ENCODE measurements at places on chromosomes 13 and 19. TPM values are rescaled to one million over a fixed set of nuclear protein-coding genes. Genes with fewer than 3 reads are reported as not detected.

PSG2 gene
- not detected for total RNA-seq

GPC5 gene
- not detected for total RNA-seq

DNA sequence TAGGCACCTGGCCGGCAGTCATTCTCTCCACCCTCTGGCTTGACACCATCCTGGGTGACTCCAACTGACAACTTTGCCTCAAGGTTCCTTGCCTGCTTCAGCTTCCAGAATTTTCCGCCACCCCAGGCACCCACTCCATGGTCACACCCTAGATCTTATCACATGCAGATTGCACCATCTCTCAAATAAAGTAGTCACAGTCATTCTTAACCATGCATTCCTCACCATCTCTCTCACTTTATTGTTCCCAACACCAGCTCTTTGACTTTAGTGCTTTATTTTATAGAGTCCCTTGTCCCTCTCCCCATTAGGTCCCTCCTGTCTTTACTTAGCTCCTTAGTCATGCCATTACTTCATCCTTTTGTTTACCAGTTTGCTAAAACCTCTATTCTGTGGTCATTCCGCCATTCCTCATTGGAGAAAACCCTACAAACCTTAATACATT, 351.7 kb downstream of the SPRY2 start:
- H3K4me1 ChIP-seq: no peaks in the 10 kb centered on the region
- H3K36me3 ChIP-seq: no peaks in the 10 kb centered on the region
- DNase-seq: no peak
- no peaks in the 10 kb centered on the region for H3K27me3 ChIP-seq

DNA sequence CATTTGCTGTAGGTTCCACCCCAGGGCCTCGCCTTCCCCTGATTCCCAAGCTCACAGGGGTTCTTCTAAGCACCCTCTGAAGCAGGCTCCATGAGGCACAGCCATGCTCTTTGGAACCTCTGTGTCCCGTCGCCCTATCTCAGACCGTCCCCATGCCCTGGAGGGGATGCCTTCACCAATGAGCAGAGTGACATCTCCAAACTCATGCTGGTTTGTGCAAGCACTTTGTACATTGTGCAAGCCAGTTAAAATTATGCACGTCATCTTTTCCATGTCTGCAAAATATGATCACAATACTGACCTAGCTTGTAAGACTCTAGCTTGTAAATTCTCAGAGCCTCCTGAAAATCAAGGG, 46.5 kb upstream of the RAP2A start:
- H3K4me3 ChIP-seq: peak overlapping the region; percentile 28
- H3K4me1 ChIP-seq: peaks cover 21% of the 10 kb centered on the region
- peaks cover 12% of the 10 kb centered on the region for H3K36me3 ChIP-seq

DNA sequence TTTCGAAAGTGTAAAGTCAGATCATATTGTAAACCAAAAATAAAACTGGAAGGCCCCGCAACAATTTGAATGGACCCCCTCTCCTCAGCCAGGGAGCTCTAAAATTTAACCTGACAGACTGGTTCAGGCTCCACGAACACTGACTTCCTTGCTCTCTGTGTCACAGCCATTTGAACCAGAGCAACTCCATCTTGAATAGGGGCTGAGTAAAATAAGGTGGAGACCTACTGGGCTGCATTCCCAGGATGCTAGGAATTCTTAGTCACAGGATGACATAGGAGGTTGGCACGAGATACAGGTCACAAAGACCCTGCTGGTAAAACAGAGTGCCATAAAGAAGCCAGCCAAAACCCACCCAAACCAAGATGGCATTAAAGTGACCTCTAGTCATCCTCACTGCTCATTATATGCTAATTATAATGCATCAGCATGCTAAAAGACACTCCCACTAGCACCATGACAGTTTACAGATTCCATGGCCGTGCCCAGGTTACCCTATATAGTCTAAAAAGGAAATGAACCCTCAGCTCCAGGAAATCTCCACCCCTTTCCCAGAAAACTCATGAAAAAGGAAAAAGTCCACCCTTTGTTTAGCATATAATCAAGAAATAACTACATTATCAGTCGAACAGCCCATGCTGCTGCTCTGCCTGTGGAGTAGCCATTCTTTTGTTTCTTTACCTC, 43.1 kb downstream of the RFXAP start:
- H3K36me3 ChIP-seq: no peaks in the 10 kb centered on the region
- peaks cover 11% of the 10 kb centered on the region for H3K4me1 ChIP-seq
- peaks cover 38% of the 10 kb centered on the region for H3K27me3 ChIP-seq
- peak overlapping the region; percentile 11 for H3K4me3 ChIP-seq
- DNase-seq: no peak

DNA sequence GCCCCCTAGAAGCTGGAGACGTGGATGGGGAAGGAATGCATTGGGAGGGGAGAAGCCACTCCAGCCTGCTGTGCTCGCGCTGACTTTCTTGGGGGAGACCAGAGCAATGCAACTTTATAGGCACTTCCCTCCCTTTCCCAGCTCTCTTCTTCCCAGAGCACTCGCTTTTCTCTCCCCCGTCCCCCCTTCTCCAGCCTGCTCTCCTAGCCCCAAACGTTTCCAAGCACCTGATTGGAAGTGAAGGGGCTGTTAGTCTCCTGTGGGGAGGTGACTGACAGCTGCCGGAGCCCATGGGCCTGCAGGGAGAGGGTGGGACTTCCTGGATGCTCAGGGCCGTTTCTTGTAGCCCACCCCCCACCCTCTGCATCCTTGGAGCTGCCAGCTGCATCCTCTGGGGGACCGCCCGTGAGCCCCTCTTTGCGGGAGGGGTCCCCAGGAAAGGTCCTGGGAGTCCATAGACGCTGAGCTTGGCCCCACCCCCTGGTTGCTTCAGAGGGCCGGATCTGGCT, 2.5 kb downstream of the HDGFL2 start:
- H3K27me3 ChIP-seq: no peaks in the 10 kb centered on the region
- H3K36me3 ChIP-seq: peaks cover 9% of the 10 kb centered on the region
- H3K27ac ChIP-seq: peak overlapping the region; percentile 84
- peak overlapping the region; percentile 88 for H3K4me3 ChIP-seq

GRCh38 chr19:33434886-33435705, 61.6 kb downstream of the CEBPG start:
- DNase-seq: no peak
- no peak overlapping the region for H3K27ac ChIP-seq
- H3K27me3 ChIP-seq: no peaks in the 10 kb centered on the region
- H3K4me1 ChIP-seq: no peaks in the 10 kb centered on the region
- no peaks in the 10 kb centered on the region for H3K36me3 ChIP-seq
- no peak overlapping the region for H3K4me3 ChIP-seq

DNA sequence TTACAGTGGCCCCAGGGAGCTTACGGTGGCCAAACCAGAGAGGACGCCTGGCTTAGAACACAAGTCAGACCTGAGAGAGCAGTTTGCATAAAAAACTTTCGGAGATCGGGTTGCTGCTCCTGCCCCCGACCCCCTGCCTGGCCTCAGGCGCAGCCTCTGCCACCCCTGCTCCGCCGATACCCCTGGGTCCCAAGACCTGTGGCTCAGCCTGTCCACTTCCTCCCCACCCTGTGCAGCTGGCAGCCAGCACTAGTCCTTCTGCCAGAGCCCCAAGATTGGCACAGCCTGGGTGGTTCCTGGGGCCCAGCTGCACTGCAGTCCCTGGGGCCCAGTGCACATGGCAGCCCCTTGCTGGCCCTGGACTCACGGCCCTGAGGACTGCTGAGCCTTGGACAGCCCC, 56.2 kb upstream of the SOX1 start:
- H3K27me3 ChIP-seq: no peaks in the 10 kb centered on the region
- DNase-seq: no peak
- no peaks in the 10 kb centered on the region for H3K36me3 ChIP-seq
- no peak overlapping the region for H3K4me3 ChIP-seq
- H3K27ac ChIP-seq: no peak overlapping the region

DNA sequence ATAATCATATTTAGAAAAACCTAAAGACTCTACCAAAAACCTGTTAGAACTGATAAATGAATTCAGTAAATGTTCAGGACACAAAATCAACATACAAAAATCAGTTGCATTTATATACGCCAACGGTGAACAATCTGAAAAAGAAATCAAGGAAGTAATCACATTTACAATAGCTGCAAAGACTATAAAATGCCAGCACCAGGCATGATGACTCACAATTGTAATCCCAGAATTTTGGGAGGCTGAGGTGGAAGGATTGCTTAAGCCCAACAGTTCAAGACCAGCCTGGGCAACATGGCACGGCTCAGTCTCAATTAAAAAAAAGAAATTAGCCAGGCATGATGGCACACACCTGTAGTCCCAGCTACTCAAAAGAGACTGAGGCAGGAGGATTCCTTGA, 7.0 kb downstream of the ZNF562 start:
- no peak for DNase-seq
- peaks cover 86% of the 10 kb centered on the region for H3K36me3 ChIP-seq
- no peak overlapping the region for H3K27ac ChIP-seq
- H3K4me3 ChIP-seq: no peak overlapping the region
- no peaks in the 10 kb centered on the region for H3K27me3 ChIP-seq

GRCh38 chr19:6999933-7000332, 21.3 kb downstream of the MBD3L2B start:
- H3K36me3 ChIP-seq: peaks cover 4% of the 10 kb centered on the region
- no peak overlapping the region for H3K27ac ChIP-seq
- no peak for DNase-seq
- peaks cover 6% of the 10 kb centered on the region for H3K4me1 ChIP-seq

DNA sequence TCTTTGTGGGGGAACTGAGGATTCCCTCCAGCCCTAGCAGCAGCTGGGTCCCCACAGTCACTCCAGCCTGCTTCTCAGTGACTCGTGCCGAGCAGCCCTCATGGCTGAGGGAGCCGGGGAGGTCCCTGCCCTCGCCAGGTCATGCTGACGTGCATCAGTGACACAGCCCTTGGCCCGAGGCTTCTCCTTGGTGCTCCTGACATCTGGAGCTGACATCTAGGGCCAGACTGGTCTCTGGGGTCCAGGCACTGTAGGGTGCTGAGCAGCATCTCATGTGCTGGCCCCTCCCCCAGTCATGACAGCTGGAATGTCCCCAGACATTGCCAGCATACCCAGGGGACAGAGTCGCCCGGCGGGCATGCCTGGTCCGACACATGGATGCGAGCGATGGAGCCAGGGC, 14.4 kb downstream of the COMP start:
- no peak for DNase-seq
- no peaks in the 10 kb centered on the region for H3K36me3 ChIP-seq
- H3K4me1 ChIP-seq: peaks cover 4% of the 10 kb centered on the region
- H3K27ac ChIP-seq: no peak overlapping the region
